ENCODE measurements at places on chromosomes 16 and 17. TPM values are rescaled to one million over a fixed set of nuclear protein-coding genes. Genes with fewer than 3 reads are reported as not detected.

The SPNS3 gene
- 44.9 TPM for total RNA-seq

The KCNAB3 gene
- 10.3 TPM for total RNA-seq

The RABEP1 gene
- total RNA-seq: 43.2 TPM

The SCARF1 gene
- total RNA-seq: 1.9 TPM

The ESRP2 gene
- 0.63 TPM for total RNA-seq

The PRRT2 gene
- total RNA-seq: 2.8 TPM

The GSG1L2 gene
- not detected for total RNA-seq

The SLC6A4 gene
- total RNA-seq: 0.05 TPM

The CAMKK1 gene
- total RNA-seq: 2.2 TPM

The KRTAP9-8 gene
- not detected for total RNA-seq

The PIK3R5 gene
- 45.4 TPM for total RNA-seq

The EFCAB13 gene
- total RNA-seq: 5.9 TPM

The C1QTNF8 gene
- total RNA-seq: not detected

The CDR2L gene
- 0.56 TPM for total RNA-seq

The ELOB gene
- 208 TPM for total RNA-seq

The CDRT15 gene
- not detected for total RNA-seq

The ACE gene
- total RNA-seq: 0.58 TPM

The SYNGR2 gene
- total RNA-seq: 92.0 TPM

The CCL13 gene
- not detected for total RNA-seq

The C16orf89 gene
- not detected for total RNA-seq

The HAS3 gene
- 1.4 TPM for total RNA-seq

The FNDC8 gene
- total RNA-seq: not detected

The METTL2A gene
- 24.7 TPM for total RNA-seq

The C1QTNF1 gene
- 0.88 TPM for total RNA-seq

The UMOD gene
- not detected for total RNA-seq

The ZP2 gene
- not detected for total RNA-seq

The MAF gene
- total RNA-seq: 46.7 TPM

The CARD14 gene
- total RNA-seq: 0.39 TPM

The TMC8 gene
- 124 TPM for total RNA-seq

The TEKT3 gene
- total RNA-seq: not detected

The TBC1D26 gene
- not detected for total RNA-seq

The ARL5C gene
- 0.12 TPM for total RNA-seq

The TRIM37 gene
- total RNA-seq: 31.1 TPM

The HDAC5 gene
- total RNA-seq: 37.8 TPM

The ADAD2 gene
- total RNA-seq: 0.43 TPM

The SULT1A2 gene
- total RNA-seq: 0.25 TPM

The KRTAP9-2 gene
- not detected for total RNA-seq

The TP53TG3 gene
- total RNA-seq: not detected

The SULT1A1 gene
- total RNA-seq: 18.6 TPM

The CA10 gene
- total RNA-seq: not detected

The RAB37 gene
- 13.6 TPM for total RNA-seq

The DYNLL2 gene
- 32.9 TPM for total RNA-seq

The HOXB9 gene
- 15.0 TPM for total RNA-seq

The HEATR9 gene
- 1.8 TPM for total RNA-seq

The JMJD8 gene
- 20.7 TPM for total RNA-seq

The FBXW10 gene
- 0.07 TPM for total RNA-seq

The SLFN12L gene
- 73.6 TPM for total RNA-seq

All from activated T-cell treated with anti-CD3 and anti-CD28 coated beads, Interleukin-2, amount 50 U/mL, for 72 hours (primary cell).